Left ventricle myocardium superior (tissue), 1 donor: ENCODE measurements at places on chromosomes 1 and 21. TPM values are rescaled to one million over a fixed set of nuclear protein-coding genes. Genes with fewer than 3 reads are reported as not detected.

HSD3B2 gene
- not detected for total RNA-seq

SMCP gene
- total RNA-seq: not detected

HSPG2 gene
- total RNA-seq: 269 TPM

EPS8L3 gene
- total RNA-seq: not detected

GLIS1 gene
- total RNA-seq: not detected

SAMD11 gene
- total RNA-seq: 2.1 TPM

TAF13 gene
- 62.4 TPM for total RNA-seq

FAM43B gene
- 2.5 TPM for total RNA-seq

GPR161 gene
- total RNA-seq: 3.0 TPM

AMPD1 gene
- total RNA-seq: 0.10 TPM

C8A gene
- not detected for total RNA-seq

S100A5 gene
- not detected for total RNA-seq

GRCh38 chr1:224430511-224431113, 4.0 kb downstream of the WDR26 start:
- no peak for DNase-seq

- no peak for DNase-seq
Observed at GRCh38 chr21:33070998-33071769, 1.2 kb downstream of the OLIG1 start.

GRCh38 chr1:26529655-26530409, at the start of gene RPS6KA1:
Gene RPS6KA1 (plus strand): TSS chr1:26529761. CDS start chr1:26529921, 160 bp downstream.
- DNase-seq: peak; percentile 78

GRCh38 chr1:59502009-59502691, 205.3 kb downstream of the FGGY start:
- DNase-seq: no peak

GRCh38 chr21:29228306-29228705, 70.4 kb upstream of the BACH1 start:
- no peak for DNase-seq

DNA sequence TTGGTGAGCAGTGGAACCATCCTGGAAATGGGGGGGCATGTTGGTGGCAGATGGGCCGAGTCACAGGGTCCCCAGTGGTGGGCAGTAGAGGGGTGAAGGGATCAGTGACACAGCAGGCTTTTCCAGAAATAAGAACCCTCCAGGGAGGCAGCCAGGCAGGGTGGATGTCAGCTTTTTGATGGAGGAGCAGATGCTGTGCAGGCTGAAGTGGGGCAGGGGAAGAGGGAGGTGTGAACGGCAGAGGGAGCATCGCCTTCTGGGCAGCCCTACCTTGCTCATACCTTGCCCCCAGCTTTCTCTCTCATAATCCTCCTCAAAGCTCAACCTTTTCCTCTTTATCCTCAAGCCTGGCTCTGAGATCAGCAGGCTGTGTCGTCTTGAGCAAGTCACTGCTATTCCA, 131.8 kb upstream of the IPO9 start:
- DNase-seq: no peak

DNA sequence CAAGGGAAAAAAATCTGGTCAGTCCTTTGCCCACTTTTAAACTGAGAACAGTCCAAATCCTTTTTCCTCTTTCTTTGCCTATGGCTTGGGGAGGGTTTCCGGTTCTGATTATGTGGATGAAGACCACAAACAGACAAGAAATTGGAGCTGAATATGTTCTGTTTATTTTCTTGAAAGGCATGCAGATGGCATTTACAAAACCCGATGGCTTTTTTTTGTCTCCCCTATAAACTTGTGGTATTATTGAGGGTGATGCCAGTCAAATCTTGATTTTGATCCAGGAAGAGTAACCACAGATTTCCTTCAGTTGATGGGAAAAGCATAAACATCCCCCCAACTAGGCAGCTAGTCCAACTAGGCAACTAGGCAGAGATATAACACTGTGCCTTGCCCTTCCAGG, 38.9 kb downstream of the PLPP3 start:
- DNase-seq: no peak

- no peak for DNase-seq
Observed at GRCh38 chr1:244064621-244065020, 13.5 kb downstream of the ZBTB18 start.

DNA sequence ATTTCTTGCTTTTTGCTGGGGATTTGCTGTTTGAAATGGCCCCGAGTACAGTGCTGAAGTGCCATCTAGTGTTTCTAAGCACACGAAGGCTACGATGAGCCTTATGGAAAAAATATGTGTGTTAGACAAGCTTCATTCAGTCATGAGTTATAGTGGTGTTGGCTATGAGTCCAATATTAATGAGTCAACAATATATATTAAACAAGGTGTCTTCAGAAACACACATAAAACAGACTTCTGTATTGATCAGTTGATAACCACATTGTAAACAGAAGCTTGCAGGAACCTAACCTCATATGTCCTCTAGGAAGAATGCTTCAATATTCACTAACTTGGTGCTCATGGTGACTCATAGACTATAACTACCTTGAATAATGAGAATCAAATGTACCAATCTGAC, 1.7 kb upstream of the GJB5 start:
- no peak for DNase-seq

DNA sequence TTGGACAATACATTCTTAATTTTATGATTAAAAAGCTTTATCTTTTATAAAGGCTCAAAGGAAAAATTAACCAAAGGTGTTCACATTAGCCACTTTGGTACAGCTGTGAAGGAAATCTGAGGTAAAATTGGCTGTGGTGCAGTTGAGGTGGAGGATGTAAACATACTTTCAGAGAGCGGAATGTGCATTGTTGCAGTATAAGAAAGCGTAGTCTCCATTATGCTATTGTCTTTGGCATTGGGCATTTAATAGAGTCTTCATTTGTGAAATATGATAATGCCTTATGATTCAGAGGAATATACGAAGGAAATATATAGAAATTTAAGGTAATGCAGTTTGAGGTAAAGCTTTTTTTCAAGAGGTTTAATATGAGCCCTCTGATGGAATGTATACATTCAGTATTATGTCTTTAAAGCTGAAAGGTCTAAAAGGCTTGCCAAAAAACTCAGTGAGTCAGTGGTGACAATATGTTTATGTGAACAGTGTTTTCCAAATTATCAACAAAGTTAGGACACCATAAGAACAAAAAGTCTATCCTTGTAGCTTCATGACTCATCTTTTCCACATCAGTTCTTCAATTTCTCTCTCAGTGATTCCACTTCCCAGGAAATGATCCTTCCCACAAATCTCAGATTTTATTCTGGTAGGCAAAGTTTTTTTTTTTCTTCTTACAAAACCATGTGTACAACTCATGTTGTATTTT, 26.9 kb upstream of the DDR2 start:
- no peak for DNase-seq

GRCh38 chr1:117676615-117677130, 70.8 kb downstream of the TENT5C start:
- no peak for DNase-seq

DNA sequence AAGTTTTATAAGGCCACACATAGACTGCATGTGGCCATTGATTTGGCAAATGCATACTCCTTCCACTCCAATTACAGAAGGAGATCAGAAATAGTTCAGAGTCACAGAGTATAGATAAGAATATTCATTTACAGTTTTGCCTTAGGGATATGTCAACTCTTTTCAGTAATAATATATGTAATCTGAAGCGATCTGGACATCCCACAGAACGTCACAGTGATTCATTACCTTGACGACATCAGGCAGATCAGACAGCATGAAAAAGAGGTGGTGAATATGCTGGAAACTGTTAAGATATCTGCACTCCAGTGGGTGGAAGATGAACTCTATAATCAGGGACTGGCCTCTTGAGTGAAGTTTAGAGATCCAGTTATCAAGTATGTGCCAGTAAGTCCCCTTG, 240.4 kb downstream of the DPYD start:
- no peak for DNase-seq

DNA sequence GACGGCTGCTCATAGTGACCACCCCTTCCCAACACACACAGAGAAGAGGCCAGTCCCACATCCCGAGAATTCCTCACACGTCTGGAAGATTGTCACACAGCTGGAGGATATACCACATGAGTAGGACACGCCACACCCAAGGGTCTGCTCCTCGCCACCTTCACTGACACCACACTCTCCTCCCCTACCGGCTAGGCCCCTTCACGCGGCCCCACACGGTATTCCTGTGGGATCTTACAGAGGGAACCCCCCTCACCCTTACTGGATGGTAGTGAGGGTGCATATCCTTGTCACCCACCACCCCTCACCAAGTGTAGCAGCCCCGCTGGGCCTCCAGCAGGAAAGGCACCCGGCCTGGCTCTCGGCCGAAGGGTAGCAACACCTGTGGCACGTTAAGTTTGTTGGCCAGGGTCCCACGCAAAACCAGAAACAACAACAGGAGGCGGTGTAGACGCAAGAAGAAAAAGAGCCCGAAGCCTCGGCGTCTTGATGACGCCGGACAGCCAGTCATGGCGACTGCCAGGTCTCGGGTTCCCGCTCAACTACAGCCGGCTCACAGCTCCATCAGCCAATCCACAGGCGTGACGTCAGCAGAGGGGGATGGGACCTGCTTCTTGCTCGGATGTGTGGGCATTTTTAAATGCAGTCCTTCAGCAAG, at the start of gene NUP210L:
Gene NUP210L (minus strand): TSS at position 540 of the 658 bp plus-strand sequence.
- DNase-seq: peak; percentile 92

DNA sequence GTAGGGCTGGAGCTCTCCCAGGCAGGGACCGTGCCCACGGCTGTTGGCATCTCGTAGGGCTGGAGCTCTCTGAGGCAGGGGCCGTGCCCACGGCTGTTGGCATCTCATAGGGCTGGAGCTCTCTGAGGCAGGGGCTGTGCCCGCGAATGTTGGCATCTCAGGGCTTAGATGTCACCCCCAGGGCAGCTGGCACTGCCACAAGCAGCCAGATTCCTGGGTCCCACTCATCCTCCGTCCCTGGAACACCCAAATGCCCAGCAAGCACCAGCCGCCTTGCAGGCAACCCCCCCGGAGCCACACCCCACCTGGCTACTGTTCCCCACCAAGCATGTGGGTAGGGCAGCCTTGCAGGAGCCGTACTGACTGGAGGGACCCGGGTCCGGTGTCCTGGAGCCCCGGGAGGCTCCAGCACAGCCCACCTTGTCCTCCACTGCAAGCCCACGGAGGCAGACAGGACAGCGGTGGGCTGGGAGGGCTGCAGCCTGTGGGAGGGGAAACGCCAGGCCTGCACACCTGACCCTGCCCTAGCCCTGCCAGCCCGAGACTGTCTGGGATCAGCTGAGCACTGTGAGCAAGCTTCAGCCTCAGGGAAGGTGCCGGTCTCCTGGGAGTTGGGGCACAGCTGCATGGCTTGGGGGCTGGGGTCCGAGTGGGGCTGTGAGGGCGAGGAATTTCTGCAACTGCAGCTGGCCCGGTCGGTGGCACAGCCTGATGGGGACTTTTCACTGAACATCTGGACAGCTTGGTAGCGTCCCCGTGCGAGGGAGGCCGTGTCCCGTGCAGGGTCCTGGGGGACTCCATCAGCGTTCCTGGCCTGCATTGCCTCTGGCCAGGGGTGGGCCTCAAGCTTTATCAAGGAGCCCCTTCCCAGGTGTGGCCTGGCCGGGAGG, 53.6 kb downstream of the COL18A1 start:
- peak; percentile 23 for DNase-seq

- peak; percentile 97 for DNase-seq
Observed at GRCh38 chr1:41516168-41517061, 31.9 kb upstream of the EDN2 start.

- no peak for DNase-seq
Observed at GRCh38 chr1:8002329-8002910, 23.7 kb downstream of the ERRFI1 start.

- DNase-seq: no peak
Observed at GRCh38 chr1:230745071-230745470, 2.1 kb upstream of the CAPN9 start.

DNA sequence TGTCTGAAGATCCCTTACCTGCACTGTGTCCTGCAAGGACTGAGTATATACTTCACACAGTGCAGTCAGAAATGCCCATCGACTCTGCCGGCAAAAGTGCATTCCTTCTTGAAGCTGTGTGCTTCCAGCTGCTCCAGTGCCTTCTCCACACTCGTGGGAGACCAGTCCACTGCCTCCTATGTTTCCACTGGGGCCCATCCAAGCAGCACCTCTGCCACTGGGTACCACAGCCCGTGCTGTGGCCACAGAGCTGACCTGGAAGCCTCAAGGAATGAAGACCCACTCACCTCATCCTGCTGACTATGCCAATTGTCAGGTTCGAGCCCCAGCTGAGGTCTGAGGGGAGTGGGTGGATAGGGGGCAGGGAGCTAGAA, 108.1 kb downstream of the GDAP2 start:
- no peak for DNase-seq

GRCh38 chr1:79190074-79190473, 183.5 kb upstream of the ADGRL4 start:
- no peak for DNase-seq

GRCh38 chr1:39478126-39478915, 13.1 kb upstream of the BMP8A start:
- no peak for DNase-seq

GRCh38 chr1:36883315-36883949, 150.9 kb downstream of the GRIK3 start:
- DNase-seq: no peak

DNA sequence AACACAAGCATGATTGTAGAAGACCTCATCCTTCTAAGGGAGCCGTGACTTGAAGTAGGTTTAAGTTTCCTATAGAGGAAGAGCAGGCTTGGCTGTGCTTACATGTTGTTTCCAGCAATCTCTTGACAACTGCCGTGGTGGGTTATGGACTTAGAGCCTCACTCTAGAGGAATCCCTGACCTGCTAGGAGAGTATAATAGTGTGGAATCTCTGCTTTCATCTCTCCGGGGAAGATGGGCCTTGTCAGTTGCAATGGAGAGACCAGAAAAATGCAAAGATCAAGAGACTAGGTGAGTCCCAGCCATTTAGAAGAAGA, 137.6 kb downstream of the MIS18A start:
- no peak for DNase-seq

- no peak for DNase-seq
Observed at GRCh38 chr1:247465796-247466195, 7.9 kb upstream of the OR2B11 start.

DNA sequence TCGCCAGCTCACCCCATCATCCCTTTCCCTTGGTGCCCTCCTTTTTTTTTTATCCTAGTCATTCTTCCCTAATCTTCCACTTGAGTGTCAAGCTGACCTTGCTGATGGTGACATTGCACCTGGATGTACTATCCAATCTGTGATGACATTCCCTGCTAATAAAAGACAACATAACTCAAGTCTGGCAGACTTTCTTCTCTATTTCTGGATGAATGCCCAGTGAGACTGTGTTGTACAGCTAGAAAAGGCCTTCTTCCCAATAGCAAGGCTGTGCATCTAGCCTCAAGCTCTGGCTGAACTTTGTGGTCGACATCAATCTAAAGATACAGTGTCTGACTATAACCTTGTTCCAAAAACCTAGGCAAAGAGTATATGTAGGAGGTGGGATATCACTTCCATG, 6.4 kb downstream of the IL24 start:
- no peak for DNase-seq

GRCh38 chr1:162380061-162380846, 1.3 kb upstream of the C1orf226 start:
- no peak for DNase-seq

GRCh38 chr1:96487971-96488370, 233.6 kb upstream of the PTBP2 start:
- no peak for DNase-seq

DNA sequence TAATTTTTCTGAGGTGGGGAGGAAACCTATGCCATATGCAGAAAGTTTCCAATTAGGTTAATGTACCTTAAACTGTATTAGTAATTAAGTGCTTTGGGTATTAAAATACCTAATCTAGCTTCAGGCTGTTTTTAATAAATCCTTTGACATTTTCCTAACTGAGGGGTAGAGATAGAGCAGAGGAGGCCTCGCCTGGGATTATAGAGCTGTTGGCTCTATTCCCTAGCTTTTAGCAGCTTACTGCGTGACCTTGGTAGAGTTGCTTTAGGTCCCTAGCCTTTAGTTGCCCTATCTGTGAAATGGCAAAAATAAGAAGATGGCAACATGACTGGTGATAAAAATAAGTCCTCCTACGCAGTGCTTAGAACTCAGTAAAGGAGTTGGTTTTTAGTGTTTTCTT, 621.0 kb downstream of the LMO4 start:
- no peak for DNase-seq
